ENCODE measurements at places on chromosomes 3 and 15.

GRCh38 chr3:45381168-45381852, 7.1 kb upstream of the LARS2 start:
- no peak for DNase-seq

- no peak for DNase-seq
Observed at GRCh38 chr15:80476036-80476435, 71.9 kb downstream of the ARNT2 start.

DNA sequence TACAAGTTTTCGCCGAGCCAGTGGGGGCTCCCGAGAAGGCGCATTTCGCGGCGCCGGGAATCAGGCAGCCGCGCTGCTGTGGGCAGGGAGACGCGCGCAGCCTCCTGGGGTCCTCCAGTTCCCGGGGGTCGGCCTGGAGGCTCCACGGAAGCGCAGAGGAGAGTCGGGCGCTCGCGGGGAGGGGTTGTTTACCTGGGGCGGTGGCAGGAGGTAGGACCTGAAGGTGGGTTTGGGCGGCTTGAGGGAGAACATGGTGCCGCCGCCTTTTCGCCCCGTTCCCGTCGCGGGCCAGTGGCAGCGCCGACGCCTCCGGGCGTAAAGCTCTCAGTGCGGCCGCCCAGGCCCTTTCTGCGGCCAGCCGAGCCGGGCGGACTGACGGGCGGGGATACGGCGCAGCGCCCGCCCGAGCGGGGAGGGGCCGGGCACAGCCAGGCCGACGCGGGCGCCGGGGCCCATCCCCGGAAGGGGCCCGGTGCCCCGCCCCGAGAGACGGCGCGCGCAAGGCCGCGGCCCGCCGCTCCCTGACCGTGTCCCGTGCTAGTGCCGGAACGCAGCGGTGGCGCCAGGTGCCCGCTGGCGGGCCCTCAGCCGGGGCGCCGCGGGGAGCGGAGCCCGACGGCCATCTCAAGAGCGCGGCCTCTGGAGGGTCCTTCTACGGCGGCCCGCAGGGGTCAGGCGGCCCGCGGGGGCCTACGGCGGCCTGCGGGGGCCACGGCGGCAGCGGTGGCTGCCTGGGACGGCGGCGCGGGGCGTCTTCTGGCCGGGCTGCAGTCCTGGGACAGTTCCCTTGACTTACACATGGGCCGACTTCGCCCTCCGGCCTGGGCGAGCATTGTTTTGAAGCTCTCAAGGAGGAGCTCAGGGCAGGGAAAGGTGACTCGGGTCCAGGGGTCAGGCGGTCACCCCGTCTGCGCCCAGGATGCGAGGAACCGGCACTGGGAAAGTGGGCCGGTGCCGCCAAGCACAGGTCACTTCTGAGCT, at the start of gene MTMR10:
TSS of gene MTMR10 (minus strand) at position 374 of the 981 bp plus-strand sequence. CDS start at position 252, 122 bp downstream.
- peak; percentile 25 for DNase-seq

DNA sequence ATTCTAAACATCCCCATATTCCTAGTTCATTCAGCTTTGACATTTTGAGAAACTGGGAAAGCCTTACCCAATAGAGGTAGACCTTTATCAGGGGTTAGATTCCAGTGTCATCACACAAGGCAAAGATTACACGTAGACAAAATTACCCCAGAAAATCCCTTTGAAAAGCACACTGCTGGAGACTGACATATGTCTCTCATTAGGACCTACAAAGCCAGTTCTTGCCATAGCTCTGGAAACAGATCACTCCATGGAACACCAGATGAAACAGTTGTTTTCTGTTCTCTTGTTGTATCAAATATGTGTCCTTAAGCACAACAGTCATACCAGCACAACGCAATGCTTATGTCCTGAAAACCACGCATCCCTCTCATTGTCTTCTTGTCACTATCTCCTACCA, 44.7 kb downstream of the RARB start:
- DNase-seq, result no peak

DNA sequence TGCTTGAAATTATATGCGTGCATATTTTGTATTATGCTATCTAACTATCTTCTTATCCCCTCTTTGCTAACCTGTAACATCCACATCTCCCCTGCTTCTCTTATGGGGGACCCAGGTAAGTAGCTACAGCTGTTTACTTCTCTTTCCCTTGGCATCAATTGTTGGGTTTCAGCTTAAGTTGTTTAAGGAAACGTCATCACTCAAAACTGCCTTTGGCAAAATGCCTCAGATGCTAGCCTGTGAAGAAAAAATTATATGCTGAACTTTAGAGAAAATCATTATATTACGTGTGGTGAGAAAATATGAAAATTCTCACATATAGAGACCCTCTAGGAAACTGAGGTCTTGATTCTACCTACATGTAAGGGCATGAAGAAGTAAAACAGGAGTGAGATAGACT, 447.0 kb upstream of the NECTIN3 start:
- DNase-seq, result no peak

DNA sequence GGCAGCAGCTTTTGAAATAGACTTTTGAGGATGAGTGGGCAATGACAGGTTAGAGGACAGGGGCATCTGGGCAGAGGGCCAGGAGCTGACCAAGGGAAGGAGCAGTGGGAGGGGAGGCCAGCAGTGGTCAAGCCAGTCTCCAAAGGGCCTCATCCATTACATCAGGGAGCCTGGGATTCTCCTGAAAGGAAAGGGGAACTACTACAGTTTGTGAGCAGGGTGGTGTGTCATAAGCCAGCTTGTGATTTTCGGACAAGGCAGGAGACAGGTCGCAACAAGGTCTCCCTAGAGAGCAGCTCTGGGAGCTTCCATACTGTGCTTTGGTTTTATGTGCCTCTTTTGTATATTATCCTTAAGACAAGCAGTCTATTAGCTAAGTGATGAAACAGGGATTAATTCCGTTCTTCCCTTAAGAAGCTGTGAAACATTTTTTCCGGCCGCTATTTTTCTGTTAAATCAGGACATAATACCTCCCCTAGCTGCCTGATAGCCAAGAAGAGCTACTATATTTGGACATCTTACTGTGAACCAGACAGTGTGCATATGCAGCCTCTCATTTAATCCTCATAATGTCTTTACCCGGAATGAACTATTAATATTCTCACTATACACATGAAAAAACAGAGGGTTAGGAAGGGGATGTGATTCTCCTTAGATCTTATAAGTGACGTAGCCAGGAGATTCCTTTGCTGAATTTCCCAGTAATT, 46.4 kb downstream of the C2CD4B start:
- no peak for DNase-seq

DNA sequence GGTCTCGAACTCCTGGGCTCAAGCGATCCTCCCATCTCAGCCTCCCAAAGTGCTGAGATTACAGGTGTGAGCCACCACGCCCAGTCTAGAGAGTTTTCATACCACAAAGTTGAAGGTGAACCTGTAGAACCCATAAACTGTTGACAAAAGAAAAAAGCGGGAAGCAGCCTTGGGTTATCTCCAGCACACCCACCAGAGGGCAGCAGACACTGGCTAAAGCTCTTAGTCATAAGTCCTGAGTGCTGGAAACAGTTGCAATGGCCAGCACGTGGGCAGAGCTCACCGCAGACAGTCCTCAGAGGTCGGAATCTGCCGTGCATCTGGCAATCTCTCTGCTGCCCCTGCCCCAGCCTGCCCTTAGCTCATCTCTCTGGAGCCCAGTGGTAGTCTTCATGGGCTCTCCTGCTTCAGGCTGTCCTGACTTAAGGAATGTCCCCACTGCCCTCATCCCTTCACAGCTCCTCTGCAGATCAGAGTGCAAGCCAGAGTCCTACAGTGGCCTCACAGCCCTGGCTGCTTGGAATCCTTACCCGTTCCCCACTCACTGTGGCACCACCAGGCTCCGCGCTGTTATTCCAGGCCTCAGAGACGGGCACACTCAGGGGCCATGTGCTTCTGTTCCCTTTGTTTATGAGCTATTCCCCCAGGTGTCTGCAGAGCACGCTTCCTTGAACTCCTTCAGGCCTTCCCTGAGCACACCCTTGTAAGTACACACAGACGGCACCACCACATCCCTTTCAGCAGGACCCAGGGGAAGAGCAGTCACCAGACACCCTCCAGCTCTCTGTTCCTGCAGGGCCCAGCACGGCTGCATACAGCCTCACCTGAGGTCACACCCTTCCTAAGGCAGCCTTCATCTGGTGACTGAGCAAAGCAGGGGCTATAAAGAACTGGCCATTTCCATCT, 8.8 kb upstream of the ELP6 start:
- DNase-seq, result peak; percentile 50

GRCh38 chr15:76903251-76903681, 1.9 kb downstream of the SCAPER start:
- no peak for DNase-seq

- DNase-seq, result no peak
Observed at GRCh38 chr3:137297770-137298169, 340.0 kb downstream of the IL20RB start.

DNA sequence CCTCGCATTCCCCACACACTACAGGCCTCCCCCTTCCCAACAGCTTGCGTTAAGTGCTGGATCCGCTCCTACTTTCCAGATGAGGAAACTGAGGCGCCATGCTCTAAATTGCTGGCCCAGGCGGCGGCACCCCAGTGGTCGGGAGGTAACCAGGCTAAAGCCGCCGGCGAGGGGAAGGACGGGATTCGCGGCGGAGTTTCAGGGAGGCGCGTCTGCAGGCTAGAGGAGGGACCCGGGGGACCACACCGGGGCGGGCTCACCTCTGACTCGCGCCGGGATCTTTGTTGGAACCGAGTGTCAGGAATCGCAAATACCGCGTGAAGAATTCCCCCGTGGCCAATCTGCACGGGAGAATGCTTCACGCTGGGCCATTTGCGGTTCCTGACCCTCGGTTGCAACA, 24.6 kb upstream of the PTPN23 start:
- no peak for DNase-seq

GRCh38 chr3:122004107-122004506, 17.9 kb downstream of the ILDR1 start:
- DNase-seq, result no peak

GRCh38 chr3:11845651-11846050, 1.0 kb downstream of the TAMM41 start:
- no peak for DNase-seq

GRCh38 chr3:72134989-72135451, 350.1 kb upstream of the PROK2 start:
- DNase-seq, result no peak

GRCh38 chr15:88334436-88334835, 77.9 kb upstream of the NTRK3 start:
- DNase-seq, result no peak

DNA sequence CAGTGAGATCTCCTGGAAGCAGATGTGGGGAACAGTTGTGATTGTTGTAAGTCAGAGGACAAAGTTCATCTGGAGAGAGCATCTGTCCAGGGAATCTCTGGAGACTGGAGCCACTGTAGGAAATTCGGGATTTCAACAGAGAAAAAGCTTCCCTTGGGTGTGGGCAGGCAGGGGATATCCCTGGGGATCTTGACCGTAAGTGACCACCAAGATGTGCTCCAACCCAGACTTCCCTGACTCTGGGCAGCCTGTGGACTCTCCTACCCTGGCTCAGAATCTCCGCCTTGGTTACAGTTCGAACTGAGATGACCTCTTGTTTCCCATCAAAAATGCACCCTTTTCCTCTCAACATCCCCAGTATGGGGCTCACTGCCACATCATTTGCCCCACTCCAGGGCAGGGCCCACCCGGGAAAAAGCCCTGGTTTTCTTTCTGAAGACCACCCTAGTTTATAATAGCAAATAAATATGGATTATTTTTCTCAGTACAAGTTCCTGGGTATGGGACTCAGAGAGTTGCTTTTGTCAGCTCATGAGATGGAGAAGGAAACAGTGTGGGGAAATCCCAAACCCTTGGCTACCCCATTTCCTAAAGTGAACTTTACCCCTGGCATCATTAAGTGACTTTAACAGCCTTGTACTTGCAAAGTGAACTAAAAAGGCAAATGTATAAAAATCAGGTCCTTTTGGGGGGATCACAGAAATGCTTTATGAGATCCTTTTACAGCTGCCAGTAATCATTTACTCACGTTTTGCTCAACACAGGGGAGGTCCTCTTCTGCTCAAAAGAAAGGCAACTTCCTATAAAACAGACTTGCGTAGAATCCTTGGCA, 89.9 kb downstream of the CCNL1 start:
- DNase-seq, result no peak

DNA sequence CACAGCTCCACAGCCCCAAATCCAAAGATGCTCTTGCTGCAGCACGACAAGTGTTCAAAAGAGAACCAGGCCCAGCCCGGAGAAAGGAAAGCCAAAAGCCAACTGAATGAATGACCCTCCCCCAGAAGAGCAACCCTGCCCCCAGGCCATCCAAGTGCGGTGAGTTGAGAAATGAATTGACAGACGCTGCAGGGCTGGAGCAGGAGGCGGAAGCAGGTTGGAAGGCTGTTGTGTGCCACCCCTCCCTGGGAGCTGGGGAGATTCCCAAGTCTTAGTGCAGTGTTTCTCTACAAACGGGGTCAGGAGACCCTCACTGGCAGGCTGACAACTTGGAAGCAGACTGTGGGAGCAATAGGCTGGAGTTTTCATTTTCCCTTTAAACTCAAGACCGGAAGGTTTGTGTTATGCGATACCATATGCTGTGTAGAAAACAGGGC, 3.5 kb upstream of the SPTBN5 start:
- DNase-seq, result no peak

GRCh38 chr15:67307156-67307555, 52.6 kb downstream of the IQCH start:
- DNase-seq, result no peak

DNA sequence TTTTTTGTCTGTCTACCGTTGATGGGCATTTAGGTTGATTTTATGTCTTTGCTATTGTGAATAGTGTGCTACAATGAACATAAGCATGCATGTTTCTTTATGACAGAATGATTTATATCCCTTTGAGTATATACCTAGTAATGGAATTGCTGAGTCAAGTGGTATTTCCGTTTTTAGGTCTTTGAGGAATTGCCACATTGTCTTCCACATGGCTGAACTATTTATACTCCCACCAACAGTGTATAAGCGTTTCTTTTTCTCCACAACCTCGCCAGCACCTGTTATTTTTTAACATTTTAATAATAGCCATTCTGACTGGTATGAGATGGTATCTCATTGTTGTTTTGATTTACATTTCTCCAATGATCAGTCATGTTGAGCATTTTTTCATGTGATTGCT, 89.6 kb upstream of the GALNT15 start:
- DNase-seq, result no peak
